ENCODE measurements at places on chromosomes 3 and 15.

GRCh38 chr3:58839187-58839586, 172.6 kb upstream of the FAM3D start:
- no peak overlapping the region for H3K27ac ChIP-seq
- no peak overlapping the region for H3K4me3 ChIP-seq
- H3K36me3 ChIP-seq: no peaks in the 10 kb centered on the region
- no peaks in the 10 kb centered on the region for H3K27me3 ChIP-seq
- H3K4me1 ChIP-seq: no peaks in the 10 kb centered on the region

DNA sequence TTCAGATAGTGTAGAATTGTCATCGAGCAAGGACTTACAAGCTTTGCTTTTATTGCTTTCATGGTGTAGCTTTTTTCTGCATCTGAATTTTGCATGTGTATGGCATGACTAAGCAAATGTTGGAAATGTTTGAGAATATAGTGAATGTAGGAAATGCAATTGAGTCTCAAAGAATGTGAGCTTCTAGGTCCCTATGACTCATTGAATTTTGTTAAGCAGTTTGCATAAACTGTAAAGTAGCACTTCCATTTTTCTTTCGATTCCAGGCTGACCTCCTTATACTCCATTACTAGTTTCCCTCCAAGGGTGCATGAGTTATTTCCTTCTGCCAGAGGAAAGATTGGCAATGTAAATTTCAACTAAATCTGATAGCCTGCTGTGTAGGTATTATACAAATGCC, 619.2 kb downstream of the DIPK2A start:
- peak overlapping the region; percentile 56 for H3K27ac ChIP-seq
- H3K4me3 ChIP-seq: no peak overlapping the region
- no peaks in the 10 kb centered on the region for H3K36me3 ChIP-seq
- peak; percentile 77 for DNase-seq

DNA sequence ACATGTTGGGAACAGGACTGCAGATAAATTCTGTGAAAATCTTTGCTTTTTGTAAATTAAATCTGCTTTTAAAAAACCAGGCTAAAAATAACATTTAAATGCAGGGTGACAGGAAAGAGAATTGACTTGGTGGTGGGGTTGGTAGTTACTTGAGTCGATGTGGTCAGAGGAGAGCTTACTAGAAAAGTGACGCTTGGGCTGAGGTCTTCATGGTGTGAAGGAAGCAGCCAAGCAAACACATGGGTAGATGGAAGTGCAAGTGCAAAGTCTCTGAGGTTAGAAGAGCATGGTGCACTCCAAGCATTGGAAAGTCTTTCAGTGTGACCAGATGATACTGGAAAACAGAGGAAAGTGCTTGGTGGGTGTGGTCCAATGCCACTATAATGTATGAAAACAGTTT, 86.4 kb upstream of the THBS1 start:
- H3K4me3 ChIP-seq: no peak overlapping the region
- no peak for DNase-seq
- no peaks in the 10 kb centered on the region for H3K36me3 ChIP-seq
- no peak overlapping the region for H3K27ac ChIP-seq

DNA sequence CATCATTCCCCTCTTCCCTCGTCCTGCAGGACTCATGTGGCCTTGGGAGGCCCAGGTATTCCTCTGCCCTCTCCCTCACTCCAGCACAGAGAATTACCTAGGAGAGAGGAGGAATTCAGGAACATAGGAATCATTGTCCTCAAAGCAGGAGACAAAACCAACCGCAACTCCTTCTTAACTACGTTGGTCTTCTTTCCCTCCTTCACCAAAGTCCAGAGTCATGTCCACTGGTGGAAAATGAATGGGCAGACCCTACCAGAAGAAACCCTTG, 55.0 kb upstream of the SKOR1 start:
- H3K4me1 ChIP-seq: peaks cover 2% of the 10 kb centered on the region
- no peak overlapping the region for H3K4me3 ChIP-seq
- H3K27me3 ChIP-seq: no peaks in the 10 kb centered on the region
- no peak for DNase-seq
- no peak overlapping the region for H3K27ac ChIP-seq

DNA sequence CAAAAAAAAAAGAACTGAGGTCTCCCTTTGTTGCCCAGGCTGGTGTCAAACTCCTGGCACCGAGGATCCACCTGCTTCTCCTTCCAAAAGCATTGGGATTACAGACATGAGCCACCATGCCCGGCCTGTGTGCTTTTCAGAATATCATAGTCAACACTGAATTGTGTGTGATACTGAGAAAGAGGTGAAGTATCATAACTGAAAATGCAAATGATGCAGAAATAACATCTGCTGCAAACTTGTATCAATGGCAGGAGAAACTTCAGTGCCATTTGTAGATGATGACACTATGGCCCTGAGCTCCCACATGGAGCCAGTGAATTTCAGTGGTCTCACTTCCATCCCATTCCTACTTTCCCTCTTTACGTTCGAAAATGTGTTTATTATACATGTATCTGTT, 21.9 kb downstream of the IL12A start:
- DNase-seq: no peak
- H3K36me3 ChIP-seq: no peaks in the 10 kb centered on the region
- no peak overlapping the region for H3K4me3 ChIP-seq
- no peaks in the 10 kb centered on the region for H3K4me1 ChIP-seq
- H3K27ac ChIP-seq: no peak overlapping the region

GRCh38 chr3:148238421-148238821, 459.3 kb upstream of the AGTR1 start:
- H3K36me3 ChIP-seq: no peaks in the 10 kb centered on the region
- H3K27me3 ChIP-seq: no peaks in the 10 kb centered on the region
- H3K4me3 ChIP-seq: no peak overlapping the region
- H3K27ac ChIP-seq: no peak overlapping the region
- DNase-seq: no peak

DNA sequence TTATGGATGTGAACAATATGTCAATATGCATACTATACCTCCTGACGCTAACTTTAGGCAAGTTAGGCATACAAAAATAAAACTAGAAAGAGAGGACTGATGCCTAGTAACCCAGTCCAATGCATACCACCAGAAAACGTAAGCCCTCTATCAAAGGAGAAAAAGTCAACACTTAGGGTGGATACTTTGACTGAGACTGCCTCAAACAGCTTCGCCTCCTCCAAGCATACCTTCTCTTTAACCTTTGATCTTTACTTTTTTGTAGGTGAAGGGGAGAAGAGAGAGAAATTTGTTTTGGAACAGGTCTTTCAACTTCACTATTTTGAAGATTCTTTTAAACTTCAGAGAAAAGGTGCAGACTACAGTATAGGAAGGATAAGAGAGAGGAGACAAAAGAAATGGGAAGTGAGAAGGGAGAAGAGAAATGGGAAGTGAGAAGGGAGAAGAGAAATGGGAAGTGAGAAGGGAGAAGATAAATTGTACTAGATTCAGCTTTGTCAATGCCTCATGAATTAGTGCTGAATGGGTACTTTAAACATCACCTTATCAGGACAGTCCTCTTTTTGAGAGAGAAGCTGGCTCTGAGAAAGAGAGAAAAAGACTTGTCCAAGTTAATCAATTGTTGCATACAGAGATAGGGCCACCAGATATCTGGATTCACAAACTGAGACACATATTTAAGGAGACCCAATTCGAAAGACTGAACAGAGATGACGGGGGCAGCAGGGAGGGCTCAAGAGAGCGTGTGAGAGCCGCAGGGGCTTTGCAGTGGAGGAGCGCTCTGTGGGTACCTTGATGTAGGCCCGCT, 1.0 kb downstream of the P3H2 start:
- peak; percentile 39 for DNase-seq
- H3K27ac ChIP-seq: peak overlapping the region; percentile 88
- peaks cover 13% of the 10 kb centered on the region for H3K27me3 ChIP-seq
- H3K4me3 ChIP-seq: peak overlapping the region; percentile 83
- peaks cover 15% of the 10 kb centered on the region for H3K4me1 ChIP-seq

DNA sequence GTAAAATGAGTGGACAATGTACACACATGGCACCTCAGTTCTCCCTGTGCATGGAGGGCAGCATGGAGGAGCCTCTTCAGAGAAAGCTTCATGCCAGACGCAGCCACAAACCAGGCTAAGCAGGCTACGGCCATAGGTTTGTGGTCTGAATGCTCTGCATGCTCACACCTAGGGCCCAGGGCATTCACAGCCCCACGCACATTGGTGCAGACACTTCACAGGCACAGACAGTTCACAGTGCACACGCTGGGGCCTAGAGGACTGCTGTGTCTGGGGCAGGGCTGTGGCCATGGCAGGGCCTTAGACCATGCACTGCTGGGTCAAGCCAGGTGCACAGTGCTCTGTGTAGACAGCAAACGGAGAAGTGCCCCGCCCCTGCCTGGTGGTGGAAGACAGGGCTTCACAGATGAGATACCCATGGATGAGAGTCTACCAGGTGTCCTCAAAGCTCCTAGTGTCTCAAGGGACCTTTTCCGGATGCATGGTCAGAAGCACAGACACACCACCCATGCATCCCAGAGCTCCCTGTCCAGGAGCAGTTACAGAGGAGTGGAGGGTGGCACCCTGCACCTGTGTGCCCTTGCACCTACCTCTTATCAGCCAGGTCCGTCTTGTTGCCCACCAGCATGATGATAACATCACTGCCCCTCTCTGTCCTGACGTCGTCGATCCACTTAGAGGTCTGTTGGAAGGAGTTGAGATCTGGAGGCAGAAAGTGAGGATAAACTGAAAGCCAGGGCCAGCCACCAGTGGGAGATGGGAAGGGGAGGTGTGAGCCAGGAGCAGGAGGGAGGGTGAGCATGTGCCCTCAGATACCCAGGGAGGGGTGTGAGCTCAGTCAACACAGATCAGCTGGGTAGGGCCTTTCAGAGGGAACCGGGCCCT, 33.5 kb downstream of the SRPRB start:
- no peak overlapping the region for H3K27ac ChIP-seq
- peaks cover 25% of the 10 kb centered on the region for H3K36me3 ChIP-seq
- peaks cover 3% of the 10 kb centered on the region for H3K4me1 ChIP-seq
- no peak for DNase-seq
- peaks cover 13% of the 10 kb centered on the region for H3K27me3 ChIP-seq

DNA sequence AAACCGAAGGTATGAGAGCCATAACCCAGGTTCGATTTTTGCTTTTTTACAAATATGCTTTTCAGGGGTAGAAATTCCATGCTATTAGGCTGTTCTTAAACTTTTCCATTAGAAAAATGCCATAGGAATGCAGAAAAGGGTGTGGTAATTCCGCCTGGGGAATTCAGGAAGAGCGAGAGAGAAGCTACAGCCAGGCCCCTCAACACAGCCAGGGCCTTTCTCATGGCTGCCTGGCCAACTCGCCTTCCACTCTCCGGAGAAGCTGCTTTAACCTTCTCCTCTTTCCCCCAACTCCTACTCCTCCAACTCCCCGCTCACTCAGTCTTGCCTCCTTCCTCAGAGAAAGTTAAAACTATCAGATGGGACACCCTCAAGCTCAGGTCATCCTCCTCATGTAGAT, 9.1 kb upstream of the TICRR start:
- no peaks in the 10 kb centered on the region for H3K36me3 ChIP-seq
- H3K4me1 ChIP-seq: no peaks in the 10 kb centered on the region
- H3K4me3 ChIP-seq: no peak overlapping the region
- no peak for DNase-seq
- no peak overlapping the region for H3K27ac ChIP-seq

DNA sequence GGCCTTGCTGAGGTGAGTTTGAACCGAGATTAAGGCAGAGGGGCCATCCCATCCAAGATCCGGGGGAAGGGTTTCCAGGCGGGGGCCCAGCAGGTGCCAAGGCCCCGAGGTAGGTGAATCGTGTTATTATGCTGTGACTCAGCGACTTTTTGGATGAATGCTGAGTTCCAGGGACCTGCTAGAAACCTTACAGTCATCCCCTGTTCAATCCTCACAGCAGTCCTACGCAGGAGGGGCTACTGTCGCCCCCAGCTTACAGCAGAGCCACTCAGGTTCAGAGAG, 40.9 kb downstream of the DNAJB8 start:
- no peak overlapping the region for H3K27ac ChIP-seq
- peaks cover 13% of the 10 kb centered on the region for H3K4me1 ChIP-seq
- H3K27me3 ChIP-seq: peaks cover 53% of the 10 kb centered on the region
- DNase-seq: no peak

- no peaks in the 10 kb centered on the region for H3K4me1 ChIP-seq
- H3K27ac ChIP-seq: no peak overlapping the region
- no peak for DNase-seq
These were observed 26.2 kb upstream of the SLC35G2 start for GRCh38 chr3:136792556-136793330.

DNA sequence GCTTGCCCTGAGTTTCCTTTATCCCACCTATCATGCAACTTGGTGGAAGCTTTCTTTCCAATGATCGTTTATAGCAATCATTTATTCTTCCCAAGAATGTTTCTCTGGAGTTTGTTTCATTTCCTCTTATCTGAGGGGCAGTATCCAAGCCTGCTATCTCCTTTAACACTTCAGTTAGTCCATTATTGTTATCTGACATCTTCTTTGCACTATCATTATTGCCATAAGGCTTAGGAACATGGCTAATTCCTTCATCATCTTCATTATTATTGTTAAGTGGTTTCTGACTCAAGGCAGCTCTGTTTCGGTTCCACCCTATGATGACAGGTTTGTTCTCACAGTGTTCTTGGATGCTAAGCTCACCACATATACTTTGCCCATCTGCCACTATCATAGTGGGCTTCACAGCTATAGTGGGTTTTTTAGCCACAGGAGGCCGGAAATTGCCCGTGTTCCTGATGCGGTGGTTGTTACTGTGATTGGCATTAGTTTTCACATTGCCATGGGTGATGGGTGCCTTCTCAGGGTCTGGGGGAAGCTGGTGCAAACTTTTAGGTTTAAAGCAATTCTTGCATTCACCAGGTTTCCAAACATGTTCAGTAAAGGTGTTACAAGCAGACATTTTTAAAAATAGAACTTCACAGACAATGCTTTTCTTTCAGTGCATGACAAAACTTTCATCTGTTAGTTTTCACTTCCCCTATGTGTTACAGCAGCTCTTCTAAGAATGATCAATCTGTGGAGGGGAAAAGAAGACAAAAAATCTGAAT, 110.6 kb upstream of the TSPAN3 start:
- H3K4me1 ChIP-seq: no peaks in the 10 kb centered on the region
- no peaks in the 10 kb centered on the region for H3K27me3 ChIP-seq
- DNase-seq: no peak
- H3K36me3 ChIP-seq: peaks cover 8% of the 10 kb centered on the region
- no peak overlapping the region for H3K27ac ChIP-seq

DNA sequence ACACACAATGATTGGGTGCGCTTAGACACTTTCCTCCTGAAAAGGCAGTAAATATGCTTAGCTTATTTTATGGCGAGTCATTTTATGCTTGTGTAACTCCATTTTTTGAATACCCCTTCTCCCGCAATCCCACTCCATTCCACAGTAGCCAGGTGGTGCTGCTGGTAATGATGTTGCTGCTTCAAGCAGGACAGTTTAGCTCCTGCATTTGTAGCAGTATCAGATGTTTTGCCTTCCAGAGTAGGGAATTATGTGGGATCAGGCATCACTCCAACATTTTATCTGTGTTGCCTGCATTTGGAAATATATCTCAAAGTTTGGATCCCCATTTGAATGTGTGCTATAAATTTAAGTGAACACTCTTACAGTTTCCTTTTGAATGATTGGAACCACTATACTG, 302.1 kb upstream of the SGO1 start:
- H3K36me3 ChIP-seq: no peaks in the 10 kb centered on the region
- DNase-seq: no peak
- H3K27me3 ChIP-seq: no peaks in the 10 kb centered on the region
- H3K4me3 ChIP-seq: no peak overlapping the region
- H3K4me1 ChIP-seq: no peaks in the 10 kb centered on the region

Measured in mesenchymal stem cell (in vitro differentiated cells and primary cell).